Subcutaneous preadipocyte (primary cell): ENCODE measurements at places on chromosomes 3 and 15. TPM values are rescaled to one million over a fixed set of nuclear protein-coding genes. Genes with fewer than 3 reads are reported as not detected.

HDC gene
- total RNA-seq, result not detected in 2 replicates

CCR2 gene
- not detected in 2 replicates for total RNA-seq

SNTN gene
- not detected in 2 replicates for total RNA-seq

TNIK gene
- total RNA-seq, result 1.5 and 4.7 TPM in 2 replicates

GOLGA6A gene
- not detected in 2 replicates for total RNA-seq

ACP3 gene
- 7.3 and 47.5 TPM in 2 replicates for total RNA-seq

BAHD1 gene
- 8.5 and 10.9 TPM in 2 replicates for total RNA-seq

APH1B gene
- total RNA-seq, result 17.0 and 20.9 TPM in 2 replicates
